H1 (cell line): ENCODE measurements at places on chromosomes 2 and 18.

- no peak for DNase-seq
Measured at GRCh38 chr18:22826726-22827125, 106.4 kb upstream of the RBBP8 start.

- no peak for DNase-seq
Measured at GRCh38 chr2:20630967-20631366, 19.9 kb downstream of the HS1BP3 start.

DNA sequence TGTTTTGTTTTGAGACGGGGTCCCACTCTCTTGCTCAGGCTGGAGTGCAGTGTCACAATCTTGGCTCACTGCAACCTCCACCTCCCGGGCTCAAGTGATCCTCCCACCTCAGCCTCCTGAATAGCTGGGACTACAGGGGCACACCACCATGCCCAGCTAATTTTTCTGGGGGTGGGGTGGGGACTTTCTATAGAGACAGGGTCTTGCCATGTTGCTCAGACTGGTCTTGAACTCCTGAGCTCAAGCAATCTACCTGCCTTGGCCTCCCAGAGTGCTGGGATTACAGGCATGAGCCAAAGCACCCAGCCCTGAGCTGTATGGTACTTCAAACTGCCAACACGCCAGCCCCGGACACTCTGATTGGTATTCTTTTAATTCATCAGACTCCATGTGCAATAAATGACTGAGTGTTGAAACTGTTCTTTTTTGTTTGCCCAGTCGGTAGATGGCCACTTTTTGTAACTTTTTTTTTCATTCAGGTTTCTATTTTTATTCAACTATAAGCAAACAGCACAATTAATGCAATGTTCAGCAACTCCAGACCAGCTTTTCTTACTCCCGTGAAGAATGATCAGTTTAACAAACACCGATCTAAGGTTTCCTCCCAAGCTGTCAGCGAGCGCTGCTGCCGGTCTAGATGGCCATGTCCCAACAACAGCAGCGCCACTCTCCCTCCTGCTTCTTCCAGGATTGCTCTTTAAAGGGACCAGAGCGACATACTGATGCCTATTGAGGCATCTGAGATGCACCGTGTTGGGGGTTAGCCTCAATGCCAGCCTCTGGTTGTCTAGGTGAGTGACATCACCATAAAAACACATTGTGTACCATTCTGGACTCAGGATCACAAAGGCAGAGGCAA is 12.5 kb upstream of the TGOLN2 start:
- DNase-seq, result no peak

DNA sequence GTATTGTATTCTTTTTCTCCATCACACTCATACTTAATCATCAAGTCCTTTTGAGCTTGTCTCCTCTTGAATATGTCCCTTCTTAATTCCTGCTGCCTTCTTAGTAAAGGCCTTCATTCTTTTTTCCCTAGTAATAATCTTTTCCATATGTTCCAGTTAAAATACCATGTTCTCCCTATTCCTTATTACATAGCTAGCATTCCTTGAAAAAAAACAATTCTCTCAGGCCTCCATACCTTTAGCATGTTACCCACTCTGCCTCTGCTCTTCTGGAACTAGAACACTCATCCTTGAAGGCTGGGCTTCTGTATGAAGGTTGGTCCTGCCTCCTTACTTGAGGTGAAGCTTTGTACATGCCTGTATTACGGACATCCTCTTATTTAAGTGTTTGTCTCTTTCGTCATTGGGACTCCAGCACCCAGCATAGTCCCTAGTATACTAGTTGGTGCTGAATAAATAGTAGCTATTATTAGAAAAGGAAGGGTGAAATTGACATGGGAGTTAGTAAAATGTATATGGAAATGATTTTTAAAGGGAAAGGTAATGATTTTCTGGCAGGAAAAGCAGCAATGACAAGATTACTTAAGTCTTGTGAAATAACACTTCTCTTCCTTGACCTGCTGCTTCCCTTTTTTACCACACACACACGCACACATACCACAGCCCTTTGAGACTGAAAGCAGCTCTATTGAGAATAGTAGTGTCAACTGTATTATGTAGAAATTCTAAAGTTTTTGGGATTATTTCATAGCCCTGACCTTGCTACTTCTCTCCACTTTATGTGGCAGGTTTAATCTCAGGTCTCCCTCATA is 45.6 kb downstream of the REL start:
- DNase-seq, result no peak

GRCh38 chr2:215394102-215394805 is 41.6 kb downstream of the FN1 start:
- DNase-seq, result no peak

GRCh38 chr2:103166456-103167324 is 404.9 kb downstream of the TMEM182 start:
- no peak for DNase-seq

DNA sequence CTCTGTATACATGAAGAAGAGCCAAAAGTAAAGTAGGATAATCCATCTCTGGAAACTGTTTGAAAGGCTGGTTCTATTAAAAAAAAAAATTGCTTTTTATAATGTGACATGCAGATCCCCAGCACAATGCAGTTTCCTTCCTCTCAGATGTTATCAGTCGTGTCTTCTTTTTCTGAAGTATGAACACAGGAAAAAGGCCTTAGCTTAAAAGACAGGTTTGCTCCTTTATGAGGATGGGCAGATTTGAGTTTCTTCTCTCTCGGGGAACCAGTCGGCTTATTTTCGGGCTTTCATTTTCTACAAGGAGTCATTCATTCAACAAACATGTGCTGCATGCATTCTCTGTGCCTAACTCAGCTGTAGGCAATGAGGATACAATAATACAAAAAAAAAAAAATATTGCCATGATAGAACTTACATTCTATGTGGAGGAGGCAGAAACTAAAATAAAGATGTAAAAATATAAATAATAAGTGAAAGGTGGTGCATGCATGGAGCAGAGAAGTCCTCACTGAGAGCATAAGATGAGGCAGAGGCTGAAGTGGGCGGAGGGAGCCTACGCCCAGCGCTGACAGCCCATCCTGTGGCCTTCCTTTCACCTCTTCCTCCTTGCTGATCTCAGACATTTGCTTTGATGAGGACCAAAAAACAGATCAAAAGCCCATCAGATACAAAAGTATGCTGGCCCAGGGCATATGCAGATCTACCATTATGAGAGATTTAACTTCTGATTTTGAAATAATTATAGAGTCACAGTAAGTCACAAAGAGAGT is at the start of gene CD226:
CD226 (minus strand) TSS at position 513 of the 773 bp plus-strand sequence; CDS start at position 46, 467 bp downstream.
- no peak for DNase-seq

DNA sequence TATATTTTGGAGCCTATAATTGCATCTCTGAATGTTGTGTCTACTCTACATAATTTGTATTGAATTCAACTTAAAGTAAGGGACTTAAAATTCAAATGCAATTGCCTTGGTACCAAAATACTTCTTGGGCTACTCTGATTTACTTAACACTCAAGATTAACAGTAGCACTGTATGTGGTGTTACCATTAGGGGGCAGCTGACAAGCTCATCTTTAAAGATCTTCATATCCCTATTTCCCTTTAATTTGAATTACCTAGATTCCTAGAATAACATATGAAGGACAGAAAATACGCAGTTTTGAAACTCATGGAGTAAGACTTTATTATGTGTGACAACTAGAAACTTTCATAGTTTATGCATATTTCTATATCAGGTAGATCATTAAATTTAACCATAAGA is 37.4 kb upstream of the FAP start:
- DNase-seq, result no peak

- DNase-seq, result no peak
Measured at GRCh38 chr2:239278941-239279365, 121.9 kb downstream of the HDAC4 start.

DNA sequence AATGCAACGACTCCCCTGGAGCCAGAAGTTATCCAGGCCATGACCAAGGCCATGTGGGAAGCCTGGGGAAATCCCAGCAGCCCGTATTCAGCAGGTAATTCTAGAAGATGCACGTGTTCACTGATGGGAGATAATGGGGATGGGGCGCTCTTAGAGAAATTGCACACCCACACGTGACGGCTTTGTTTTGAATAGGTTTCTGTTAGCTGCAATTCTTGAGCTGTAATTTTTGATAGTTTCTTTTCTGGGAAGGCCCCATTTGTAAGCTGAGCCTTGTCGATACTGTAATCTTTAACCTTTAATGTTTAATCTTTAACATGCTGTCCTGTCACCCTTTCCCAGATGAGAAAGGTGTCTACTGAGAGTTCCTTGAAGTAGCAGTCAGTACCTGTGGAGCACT is 3.6 kb downstream of the SCLY start:
- DNase-seq, result no peak
